CD4-positive, alpha-beta memory T cell (primary cell): ENCODE measurements at places on chromosomes 3 and 15.

DNA sequence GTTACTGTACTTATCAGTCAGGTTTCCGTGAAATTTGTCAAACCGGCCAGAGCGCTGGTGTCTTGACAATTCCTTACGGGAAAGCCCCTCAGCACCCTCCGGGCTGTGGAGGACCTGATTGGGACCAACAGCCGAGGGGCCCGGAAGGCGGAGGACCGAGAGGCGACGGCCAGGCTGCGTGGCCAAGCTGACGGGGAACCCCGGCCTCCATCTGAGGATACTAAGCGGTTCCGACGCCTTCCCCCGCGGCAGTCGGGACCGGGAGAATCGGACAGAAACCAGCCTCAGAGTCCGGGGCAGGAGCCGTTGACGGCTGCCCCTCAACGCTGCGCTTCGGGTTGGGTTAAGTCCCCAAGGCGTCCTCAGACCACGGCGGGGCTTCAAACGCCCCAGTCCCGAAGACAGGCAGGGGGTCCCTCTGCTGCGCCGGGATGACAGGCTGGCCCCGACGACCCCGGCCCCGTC lies 499 bp downstream of the ALDH1A2 start:
- DNase-seq = no peak

DNA sequence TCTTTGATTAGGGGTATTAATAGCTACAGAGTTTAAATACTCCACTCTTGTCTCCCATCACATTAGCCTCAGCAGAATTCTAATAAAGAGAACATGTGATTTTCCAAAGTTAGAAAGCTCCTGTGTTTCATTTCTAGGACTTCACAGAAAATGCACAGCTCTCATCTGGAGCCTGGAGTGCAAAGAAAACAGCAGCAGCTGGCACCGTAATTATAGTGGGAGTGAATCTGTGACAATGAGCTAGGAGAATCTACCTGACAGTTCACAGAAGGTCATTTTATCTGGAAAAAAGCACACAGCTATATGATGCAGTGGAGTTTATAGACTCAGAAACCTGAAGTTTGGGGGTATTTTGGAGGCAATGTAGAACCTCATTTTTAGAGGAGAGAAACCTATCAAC lies 5.4 kb upstream of the TRIM59 start:
- no peak for DNase-seq

DNA sequence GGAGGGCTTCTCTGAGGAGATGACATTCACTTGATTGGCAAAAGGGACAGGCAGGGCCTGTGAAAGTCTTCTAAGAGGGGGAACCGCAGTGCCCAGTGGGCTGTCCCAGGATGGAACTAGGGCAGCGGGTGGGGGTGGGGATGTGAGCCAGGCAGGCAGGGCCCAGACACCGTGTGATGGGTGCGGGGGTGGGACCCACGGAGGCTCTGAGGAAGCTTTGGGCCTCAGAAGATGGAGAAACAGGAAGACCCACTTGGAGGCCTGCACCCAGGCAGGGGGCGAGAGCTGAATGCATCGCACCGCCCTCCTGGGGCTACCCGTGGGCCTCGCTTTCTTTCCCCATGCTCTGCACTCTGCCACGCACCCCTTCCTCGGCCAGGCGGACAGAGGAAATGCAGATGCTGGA lies 32.9 kb upstream of the ACAD9 start:
- DNase-seq = no peak

GRCh38 chr3:16011376-16011775 lies 163.1 kb upstream of the GALNT15 start:
- no peak for DNase-seq

DNA sequence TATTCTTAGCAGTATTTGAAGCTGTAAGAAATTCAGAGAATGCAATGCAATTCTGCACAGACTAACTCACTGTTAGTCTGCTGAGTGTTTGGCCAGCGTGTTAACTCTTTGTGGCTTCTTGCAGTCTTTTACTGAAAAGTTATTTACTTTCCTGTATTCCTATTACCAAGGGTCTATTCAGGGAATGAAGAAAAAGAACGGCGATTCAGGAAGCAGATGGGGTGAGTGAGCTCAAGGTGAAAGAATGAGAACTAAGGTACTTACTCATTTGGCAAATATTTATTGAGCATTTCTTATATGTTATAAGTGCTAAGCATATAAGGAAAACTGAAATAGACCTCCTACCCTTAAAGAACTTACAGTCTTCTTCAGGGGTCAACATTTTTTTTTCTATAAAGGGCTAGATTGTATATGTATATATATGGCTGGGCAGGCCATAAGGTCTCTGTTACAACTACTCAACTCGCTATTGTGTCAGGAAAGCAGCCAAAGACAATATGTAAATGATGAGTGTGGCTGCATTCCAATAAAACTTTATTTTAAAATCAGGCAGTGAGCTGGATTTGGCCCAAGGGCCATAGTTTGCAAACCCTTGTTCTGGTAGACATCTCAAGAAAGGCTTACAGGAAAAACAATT lies 271.9 kb upstream of the GADL1 start:
- DNase-seq = no peak

DNA sequence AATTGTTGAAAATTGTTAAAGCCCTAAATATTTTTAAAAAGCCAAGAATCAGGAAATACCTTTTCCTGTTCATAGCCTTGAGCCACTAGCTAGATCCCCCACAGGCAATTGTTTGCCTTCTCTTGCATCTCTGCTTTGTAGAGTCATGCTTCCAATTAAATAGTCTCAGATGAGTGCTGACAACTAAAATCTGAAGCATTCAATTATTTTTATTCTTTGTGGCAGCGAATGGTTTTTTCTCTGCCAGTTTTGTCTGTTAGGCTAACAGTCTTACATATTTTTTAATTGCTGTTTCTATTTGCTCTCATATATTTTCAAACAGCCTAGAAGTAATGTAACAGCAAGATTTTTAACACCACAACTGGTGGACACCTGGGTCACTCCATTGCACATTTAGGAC lies 277.1 kb upstream of the GBE1 start:
- no peak for DNase-seq

DNA sequence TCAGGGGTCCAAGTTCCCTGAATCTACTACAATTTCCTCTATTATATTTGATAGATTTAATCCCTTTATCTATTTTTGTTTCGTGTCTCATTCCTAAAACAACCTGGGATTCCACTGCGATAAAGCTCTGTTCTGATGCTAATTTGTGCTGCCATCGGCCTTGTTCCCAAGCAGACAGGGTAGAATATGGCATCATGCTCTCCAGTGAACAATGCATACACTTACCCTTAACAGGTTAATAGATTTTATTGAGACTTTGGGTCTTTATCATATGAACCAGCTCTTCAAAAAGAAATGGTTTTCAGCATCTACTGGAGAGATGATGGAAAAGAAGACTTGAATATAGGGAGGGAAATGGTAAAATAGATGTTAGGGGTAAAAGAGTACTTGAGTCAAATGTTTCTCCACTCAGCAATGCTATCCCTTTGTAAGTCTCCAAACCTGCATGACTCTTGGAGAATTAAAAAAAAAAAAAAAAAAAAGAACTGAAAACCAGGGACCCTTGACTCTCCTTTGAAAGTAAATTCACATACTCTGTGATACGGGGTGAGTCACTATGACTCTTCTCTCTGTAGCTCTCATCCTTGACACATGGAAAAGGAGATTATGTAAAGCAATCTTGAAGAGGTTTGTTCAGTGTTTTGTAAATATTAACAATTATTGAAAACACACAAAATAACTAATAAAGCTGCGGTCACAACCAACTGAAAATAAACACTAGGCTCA lies 268.8 kb downstream of the ZBTB20 start:
- no peak for DNase-seq

DNA sequence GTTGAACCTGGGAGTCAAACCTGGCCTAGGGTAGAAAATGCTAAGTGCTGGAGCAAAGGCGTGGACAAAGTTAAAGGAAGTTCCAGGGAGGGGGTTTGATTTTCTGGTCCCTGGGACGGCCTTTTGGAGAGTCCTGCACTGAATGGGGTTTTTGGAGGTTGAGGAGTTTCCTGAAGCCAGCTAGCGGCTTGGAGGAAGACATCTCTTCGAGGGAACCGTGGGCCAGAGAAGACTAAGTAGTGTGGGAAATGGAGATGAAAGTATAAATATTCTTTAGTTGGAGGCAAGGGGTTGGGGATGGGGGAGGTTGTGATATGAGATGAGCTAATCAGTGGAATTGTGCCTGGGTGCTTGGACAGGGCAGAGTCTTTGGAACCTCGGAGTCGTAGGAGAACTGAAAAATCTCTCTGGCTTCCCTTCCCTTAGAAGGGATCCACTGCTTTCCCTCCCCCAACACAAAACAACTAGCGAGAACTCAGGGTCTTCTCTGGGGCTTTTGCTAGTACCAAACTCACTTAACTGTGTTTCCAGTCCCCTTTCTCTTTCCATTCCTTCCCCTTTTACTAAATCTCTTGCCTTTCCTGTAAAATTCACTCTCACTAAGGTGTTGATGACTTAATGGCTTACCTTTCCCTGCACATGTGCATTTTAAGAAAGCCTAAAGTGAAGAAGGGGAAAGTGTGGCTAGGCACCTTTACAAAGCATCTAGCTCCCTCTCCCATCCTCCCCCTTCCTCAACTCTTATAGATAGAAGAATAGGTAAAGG lies 1.0 kb downstream of the LPP start:
- DNase-seq = no peak

DNA sequence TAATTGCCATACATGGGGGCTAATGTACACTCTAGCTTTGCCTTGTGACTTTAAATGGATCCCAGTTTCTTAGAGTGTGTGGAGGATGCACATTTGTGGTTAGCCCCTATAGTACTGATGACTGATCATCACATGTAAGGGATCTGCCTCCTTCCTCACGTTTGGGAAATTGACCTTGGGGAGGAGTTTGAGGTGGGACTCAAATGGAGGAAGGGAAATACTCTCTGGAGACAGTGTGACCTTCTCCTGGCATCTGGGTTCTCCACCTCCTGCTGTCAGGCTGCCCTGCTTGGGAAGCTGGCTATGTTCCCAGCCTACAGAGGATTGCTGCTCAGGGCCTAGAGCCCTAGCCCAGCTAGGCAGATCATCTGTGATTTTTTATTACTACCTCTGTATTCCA lies 48.7 kb downstream of the PPM1L start:
- DNase-seq = no peak
